ENCODE measurements at places on chromosomes 3 and 15.
A peak's percentile ranks its signal among the peaks of the same experiment; 100 is the strongest.

DNA sequence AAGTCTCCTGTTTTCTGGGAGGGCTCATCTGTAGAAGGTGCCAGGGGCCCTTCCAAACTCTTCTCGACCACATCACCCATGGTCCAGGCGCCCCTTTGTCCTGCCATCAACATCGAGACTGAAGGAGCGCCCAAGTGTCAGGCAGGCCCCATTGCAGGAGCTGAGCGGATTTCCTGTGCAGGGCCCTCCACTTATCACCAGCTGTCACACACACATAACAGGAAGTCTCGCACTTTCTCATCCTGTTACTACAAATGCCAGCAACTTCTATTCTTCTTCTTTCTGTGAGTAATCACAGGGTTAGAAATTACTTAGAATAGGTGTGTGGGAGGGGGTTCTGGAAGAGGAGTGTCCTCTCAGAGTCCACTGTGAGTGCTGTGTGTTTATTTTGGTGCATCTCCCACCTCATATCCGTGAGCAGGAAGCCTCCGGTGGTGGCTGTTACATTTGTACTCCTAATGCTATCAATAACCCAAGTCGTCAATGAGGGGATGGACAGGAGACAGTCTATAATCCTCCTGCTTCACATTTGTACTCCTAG, at the start of gene KLHL6:
KLHL6 (minus strand) TSS at position 166 of the 541 bp plus-strand sequence; CDS start at position 113, 53 bp downstream.
- peak; percentile 76 for DNase-seq

GRCh38 chr3:160127308-160127707, 97.9 kb upstream of the C3orf80 start:
- no peak for DNase-seq

DNA sequence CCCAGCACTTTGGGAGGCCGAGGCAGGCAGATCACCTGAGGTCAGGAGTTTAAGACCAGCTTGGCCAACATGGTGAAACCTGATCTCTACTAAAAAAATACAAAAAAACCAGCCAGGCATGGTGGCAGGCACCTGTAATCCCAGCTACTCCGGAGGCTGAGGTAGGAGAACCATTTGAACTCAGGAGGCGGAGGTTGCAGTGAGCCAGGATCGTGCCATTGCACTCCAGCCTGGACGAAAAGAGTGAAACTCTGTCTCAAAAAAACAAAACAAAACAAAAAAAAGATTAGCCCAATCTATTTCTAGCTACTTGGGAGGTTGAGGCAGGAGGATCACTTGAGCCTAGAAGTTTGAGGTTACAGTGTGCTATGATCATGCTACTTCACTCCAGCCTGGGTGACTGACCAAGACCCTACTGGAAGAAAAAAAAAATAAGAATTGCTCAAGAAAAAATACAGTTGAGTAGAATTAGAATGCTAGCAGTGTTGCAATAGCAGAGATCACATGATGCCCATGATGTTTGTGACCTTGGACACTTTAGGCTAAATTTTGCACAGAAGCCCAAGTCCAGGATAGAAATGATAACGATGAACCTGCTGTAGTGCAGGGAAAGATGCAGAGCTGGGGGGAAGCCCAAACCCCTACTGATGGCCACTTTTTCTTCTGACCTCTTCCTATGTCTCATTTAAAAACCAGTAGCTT, 162.2 kb downstream of the LPP start:
- DNase-seq = no peak

DNA sequence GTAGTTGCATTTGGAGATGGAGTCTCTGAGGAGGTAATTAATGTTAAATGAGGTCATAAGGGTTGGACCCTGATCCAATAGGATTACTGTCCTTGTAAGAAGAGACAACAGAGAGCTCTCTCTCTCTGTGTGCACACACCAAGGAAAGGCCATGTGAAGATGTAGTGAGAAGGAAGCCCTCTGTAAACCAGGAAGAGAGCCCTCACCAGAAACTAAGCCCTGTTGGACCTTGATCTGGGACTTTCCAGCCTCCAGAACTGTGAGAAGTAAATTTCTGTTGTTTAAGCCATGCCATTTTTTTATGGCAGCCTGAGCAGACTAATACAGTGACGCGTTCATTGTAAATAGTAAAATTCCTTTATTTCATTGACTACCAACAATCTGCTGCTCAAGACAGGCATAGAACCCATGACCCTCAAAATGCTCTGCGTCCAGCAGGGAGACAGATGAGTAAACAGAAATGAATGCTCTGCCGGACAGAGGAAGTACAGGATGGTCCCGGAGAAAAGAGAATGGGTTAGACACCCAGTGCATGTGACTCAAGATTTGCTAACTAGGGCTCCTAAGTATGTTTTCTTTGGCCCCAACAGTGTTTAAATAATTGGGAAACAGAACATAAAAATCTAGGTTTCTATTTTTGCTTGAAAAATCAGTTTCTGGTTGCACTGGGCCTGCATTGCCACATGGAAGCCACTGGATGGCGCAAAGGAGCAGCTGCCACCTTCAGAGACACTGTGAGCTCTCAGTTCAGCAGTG, 37.9 kb upstream of the TNFAIP8L3 start:
- no peak for DNase-seq

- DNase-seq = no peak
These were observed 30.5 kb upstream of the SRP14 start for GRCh38 chr15:40069178-40070165.

- DNase-seq = no peak
These were observed 207.3 kb downstream of the XXYLT1 start for GRCh38 chr3:195063581-195064193.

- no peak for DNase-seq
These were observed 10.8 kb downstream of the ZWILCH start for GRCh38 chr15:66515901-66516322.

GRCh38 chr3:27488821-27489220, 4.6 kb upstream of the SLC4A7 start:
- no peak for DNase-seq

- DNase-seq = no peak
These were observed 214.7 kb downstream of the ATP8B4 start for GRCh38 chr15:49904296-49904695.

DNA sequence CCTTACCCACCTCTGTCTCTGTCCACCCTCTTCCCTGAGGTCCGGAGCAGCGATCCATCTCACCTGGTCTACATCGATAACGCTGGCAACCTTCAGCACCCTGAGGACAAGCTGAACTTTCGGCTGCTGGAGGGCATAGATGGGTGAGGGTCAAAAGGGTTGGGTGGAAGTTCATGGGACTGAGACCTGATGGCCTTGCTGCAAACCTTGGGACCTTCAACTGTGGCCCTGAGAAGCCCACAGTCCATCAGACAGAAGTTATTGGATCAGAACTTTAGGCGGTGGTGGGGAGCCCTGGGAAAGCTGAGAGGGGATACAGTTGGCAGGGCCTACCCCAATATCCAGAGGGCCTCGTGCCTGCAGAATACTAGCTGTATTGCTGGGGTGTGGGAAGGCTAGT, 50.5 kb downstream of the POMGNT2 start:
- no peak for DNase-seq

DNA sequence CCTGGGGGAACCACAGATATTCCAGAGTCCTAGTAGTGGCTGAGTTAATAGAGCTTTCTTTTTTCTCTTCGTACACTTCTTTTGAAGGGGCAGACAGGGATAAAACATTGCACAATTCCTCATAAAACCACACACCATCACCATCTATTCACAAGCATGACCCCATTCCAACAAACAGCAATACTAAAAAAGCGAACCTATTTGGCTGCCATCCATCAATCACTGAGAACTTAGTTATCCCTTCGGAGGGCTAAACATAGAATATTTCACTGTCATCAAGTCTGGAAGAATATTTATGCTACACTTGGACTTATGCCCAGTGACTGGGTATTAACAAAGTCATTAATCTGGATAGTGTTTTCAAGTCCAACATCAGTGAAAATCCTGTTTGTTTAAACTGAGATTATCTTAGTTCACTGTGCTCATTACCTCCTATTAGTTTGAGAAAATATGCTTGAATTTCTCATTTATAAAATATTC, 80.3 kb upstream of the PRTG start:
- no peak for DNase-seq

- DNase-seq = no peak
These were observed 208.8 kb downstream of the STAG1 start for GRCh38 chr3:136543385-136543784.

DNA sequence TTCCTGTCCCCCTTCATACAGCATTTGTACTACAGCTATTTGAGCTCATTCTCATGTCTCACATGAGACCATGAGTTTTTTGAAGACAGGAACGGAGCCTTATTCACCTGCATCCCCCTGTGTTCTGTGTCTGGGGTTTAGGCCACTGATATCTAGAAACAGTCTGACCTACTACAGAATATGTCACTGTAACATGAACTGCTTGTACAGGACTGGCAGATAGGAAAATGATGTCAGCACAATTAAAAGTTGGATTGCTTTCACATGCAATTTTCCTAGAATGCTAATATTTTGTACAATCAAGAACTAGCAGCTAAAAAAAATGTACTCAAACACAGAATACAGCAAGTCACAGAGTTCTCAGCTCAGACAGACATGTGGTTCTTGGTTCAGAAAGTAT, 90.8 kb upstream of the FGF12 start:
- no peak for DNase-seq

DNA sequence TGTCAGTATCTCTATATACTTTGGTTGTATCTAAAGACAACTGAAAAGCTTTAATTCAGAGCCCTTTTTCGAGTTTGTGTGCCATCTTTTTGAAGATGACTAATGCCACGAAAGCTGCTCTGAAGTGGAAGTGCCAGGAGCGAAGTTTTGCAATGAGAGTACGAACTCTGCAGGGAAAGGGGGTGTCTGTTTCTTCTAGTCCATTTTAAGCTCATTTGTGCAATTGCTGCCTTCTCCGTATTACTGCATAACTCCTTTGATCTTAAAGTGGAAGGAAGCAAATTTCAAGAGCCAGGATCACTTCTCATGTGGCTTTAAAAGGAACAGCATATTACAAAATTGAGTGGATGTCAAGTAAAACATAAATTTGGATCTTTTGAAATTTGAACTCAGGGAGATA, 245.3 kb downstream of the FEZF2 start:
- no peak for DNase-seq

DNA sequence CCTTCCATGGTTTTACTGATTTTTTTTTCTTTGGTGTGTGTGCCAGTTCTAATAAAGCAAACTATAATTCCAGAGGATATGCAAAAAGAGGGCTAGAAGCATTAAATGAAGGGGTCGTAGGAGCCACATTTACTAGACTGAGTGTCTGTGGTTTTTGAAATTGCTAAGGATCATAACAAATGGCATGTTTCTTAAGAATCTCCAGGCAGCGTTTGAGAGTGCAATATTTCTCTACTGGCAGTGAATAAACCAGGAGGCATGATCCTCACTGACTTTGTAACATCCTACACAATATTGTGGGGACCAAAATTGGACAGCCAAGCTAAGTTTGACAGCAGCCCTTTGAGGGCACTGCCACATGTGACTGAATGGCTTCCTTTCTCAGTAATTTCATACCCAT, 115.9 kb upstream of the CCNL1 start:
- no peak for DNase-seq

GRCh38 chr3:183583331-183584245, 28.1 kb upstream of the KLHL6 start:
- no peak for DNase-seq

DNA sequence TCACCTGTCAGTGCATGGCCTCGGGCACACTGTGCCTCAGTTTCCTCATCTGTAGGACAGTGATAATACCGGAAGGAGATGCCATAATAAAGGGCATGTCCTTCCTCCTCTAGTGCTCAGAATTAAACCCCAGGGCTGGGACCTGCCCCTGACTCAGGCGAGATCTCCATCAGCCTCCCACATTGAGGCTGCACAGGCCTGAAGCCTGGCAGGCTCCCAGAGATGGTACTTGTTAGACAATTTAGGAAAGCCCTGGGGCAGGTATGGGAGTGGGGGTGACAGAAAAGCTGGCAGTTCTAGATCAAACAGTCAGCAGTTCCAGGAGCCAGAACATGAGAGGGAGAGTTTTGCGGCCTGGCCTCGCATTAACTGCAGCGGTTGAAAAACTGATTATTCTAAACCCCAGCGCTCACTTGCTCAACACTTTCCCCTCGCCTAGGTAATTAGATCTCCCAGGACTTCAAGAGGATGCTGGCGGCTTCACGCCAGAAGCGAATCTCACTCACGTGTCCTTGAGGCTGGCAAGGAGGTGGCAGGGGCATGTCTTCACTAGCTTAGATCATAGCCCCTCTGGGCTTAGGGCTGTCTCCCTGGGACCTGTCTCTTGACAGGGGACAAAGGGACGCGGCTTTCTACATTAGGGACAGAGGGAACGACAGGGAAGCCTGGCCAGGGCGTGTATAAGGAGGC, 73.1 kb downstream of the ATP2B2 start:
- DNase-seq = no peak

- DNase-seq = no peak
These were observed 25.0 kb downstream of the GMPS start for GRCh38 chr3:155895379-155895900.

- no peak for DNase-seq
These were observed 31.7 kb downstream of the BHLHE40 start for GRCh38 chr3:5010706-5011554.

GRCh38 chr3:186108106-186108940, 566 bp downstream of the ETV5 start:
- DNase-seq = peak; percentile 23

DNA sequence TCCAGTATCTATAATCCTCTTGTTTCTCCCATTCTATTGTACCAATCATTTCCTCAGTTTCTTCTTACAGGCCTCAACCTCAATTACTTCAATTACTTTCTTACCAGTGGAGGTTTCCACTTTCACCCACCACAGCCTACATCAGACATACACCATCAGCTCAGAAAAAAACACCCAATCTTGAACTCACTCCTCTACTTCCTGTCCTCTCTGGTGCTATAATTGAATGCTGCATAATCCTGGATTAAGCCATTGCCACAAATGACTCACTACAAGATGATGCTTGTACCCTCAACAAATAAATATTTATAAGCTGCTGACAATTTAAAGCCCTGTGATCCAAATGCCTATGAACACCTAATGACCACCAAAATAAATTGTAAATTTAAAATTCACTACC, 18.5 kb downstream of the RYK start:
- no peak for DNase-seq

DNA sequence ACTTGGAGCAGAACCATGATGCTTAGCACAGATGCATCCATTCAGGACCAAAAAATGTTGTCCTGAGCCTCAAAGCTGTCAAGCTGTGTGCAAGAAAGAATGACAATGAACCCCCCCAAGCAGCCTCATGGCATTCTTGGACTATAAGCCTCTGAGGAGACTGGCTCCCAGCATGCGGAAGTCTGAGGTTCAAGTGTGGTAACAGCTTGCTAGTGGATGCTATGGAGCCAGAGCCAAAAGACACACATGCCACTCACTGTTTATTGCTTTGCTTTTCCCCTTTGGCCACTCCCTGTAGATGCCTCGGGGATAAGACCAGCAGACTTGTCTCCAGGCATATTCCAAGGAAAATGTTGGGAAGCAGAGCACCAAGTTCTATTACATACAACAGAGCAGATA, 38.2 kb upstream of the SNRK start:
- no peak for DNase-seq

DNA sequence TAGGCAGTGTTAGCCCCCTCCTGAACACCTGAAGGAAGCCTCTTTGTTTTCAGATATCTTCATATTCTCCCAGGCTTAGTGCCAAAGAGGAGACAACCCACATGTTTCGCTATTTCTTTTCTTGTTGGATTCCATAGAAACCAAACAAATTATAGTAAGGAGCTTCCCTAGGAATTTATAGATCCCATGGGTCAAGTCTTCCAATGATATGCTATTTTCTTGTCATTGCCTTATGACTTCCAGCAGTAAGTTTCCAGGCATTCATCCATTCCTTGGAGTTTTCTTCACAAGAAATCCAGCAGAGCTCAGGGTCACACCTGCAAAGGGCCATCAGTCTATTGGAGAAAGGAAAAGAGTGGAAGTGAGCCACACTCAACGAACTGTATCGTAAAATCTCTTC, 9.9 kb upstream of the KCNMB2 start:
- DNase-seq = no peak
